PC-3 (cell line): ENCODE measurements at places on chromosomes 2 and 18.

DNA sequence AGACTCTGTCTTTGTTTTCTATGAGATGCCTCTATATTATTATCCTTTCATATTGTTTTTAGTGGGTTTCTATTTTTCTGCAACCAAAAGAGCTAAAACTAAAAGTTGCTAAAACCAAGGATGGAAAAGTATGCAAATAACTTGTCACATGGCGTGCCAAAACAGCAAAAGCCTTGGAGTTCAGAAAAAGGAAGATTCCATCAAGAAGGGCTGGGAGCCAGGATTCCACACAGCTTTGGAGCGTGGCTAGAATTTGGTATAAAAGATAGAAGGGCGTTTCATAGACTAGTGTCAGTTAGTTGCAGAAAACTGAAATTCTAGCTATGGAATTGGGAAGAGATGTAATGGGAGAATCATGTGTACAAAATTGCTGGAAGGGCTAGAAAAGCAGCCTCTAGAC lies 4.1 kb downstream of the SCYGR1 start:
- DNase-seq: no peak

GRCh38 chr2:72998234-72998651 lies 73.3 kb downstream of the SFXN5 start:
- no peak for DNase-seq

GRCh38 chr2:152814475-152815030 lies 96.1 kb downstream of the ARL6IP6 start:
- peak; percentile 38 for DNase-seq

GRCh38 chr2:102114290-102114721 lies 28.2 kb upstream of the IL1R1 start:
- no peak for DNase-seq

DNA sequence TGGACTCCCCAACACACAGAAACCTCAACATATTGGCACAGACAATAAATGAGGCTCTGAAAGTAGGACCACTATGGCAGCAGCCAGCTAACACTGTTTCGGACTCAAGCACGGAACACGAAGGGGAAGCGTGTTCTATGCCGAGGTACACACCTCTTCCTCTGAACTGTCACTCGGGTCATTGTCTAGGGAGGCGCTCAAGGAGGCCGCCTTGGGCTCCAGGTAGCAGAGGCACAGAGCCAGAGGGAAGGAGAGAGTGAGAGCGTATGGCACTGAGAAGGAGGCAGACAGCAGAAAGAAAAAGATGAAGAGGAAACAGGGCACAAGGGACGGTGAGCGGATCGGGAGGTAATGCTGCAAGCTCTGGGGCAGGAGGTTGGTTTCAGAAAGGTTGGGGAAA lies 120.1 kb upstream of the ZBTB14 start:
- no peak for DNase-seq

GRCh38 chr2:232890536-232890895 lies 20.5 kb downstream of the SNORC start:
- DNase-seq: no peak

GRCh38 chr2:28692411-28692810 lies 59.2 kb upstream of the PPP1CB start:
- DNase-seq: no peak

- DNase-seq: no peak
Observed at GRCh38 chr2:219416938-219417337, 1.2 kb upstream of the DES start.

DNA sequence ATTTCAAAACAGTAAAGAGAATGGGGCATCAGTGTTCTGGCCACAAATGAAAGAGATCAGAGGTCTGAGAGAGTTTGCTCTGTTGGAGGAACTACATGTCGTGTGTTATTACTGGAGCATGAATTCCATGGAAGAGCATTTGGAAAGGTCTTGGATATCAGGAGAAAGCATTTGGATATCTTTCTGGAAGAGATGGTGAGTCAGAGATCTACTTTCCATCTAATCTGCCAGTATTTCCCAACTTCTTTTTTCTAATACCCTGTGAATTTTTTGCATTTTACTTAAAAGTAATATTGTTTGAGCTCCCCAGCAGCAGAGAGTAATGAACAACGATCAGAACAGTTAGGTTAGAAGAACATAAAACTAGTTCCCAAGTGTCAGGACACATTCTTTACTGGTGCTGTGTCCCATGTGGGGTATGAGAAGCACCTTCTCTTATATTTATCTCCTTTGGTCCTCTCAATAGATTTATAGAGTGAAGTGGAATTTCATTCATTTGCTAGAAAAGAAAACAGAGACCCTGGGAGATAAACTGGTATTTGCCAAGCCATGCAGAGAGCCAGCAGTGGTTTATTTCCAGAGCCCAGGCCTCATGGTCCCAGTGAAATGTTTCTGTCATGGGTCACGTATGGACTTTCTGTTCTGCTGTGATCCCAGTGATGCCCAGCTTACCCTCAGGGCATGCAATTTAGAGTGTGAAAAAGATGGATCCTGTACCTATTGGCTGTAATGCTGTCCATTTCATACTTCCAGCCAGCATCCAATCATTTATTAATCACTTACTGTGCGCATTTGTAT lies 130.8 kb upstream of the NT5C1B start:
- DNase-seq: peak; percentile 82

DNA sequence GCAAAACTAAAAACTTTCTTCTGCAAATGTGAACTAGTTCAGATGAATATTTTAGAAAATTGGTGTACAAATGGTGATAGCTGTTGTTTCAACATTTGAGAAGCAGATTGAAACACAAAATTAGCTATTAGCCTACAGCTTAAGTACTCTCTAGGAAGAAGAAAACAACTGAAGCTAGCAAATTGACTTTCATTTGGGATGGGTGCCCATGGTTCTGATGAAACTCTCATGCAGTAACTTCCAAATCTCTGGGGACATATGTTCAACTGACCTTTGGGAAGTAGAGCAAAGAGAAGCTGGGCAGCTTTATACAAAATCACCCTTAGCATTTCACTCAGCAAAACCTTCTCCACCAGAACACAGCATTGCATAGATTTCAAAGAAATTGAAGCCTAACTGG lies 119.0 kb downstream of the GALNT13 start:
- no peak for DNase-seq

- no peak for DNase-seq
Observed at GRCh38 chr2:65630643-65631042, 198.2 kb upstream of the SPRED2 start.

DNA sequence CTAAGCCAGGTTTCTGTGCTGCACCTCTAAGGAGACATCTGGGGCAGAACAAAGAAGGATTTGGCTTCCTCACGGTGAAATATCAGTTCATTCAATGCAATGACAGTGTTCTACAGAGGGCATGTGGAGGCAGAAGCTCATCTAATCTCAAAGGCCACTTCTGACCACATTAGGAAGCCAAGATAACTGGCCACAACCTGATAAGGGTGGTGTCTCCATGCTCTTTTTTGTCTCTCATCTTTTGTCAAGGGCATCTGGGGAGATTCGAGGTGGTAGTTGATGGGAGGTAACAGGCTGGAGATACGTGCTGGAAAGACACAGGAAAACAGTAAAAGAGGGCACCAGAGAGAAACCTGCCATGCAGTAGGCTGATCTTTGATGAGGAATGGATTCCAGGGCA lies 303.9 kb downstream of the LRATD1 start:
- DNase-seq: no peak

DNA sequence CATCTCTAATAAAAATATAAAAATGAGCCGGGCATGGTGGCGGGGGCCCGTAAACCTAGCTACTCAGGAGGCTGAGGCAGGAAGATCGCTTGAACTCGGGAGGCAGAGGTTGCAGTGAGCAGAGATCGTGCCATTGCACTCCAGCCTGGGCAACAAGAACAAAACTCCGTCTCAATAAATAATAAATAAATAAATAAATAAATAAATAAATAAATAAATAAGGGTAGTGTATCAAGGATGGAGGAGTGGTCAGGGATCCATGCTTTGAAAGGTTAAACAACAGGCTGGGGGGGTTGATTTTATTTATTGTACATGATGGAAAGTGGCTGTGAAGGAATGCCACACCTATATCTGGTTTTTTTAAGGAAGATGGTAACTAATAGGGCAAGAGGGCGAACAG lies 63.2 kb downstream of the AP1S3 start:
- DNase-seq: no peak
